Activated naive CD8-positive, alpha-beta T cell treated with anti-CD3 and anti-CD28 coated beads for 36 hours (primary cell): ENCODE measurements at places on chromosomes 1 and 21.

DNA sequence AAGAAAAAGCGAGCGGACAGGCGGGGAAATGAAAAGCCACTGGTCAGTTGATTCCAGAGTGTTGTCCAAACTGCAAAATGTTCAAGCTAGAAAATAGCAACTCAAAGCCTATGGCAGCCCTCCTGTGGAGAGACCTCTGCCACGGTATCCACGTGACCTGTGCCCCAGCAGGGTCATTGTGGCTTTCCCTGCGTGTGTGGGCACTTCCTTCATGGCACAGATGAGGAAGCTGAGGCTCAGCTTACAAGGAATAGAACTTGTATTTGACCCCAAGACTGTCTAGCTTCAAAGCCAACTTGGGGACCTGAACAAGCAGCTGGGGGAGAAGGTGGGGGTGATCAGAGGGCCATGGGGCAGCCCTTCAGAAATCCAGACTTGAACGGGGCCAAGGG is 15.6 kb upstream of the PLEKHG5 start:
- no peak for DNase-seq
- no peak overlapping the region for H3K4me3 ChIP-seq
- H3K4me1 ChIP-seq, result no peaks in the 10 kb centered on the region

- no peak overlapping the region for H3K4me3 ChIP-seq
- H3K27ac ChIP-seq, result no peak overlapping the region
- H3K27me3 ChIP-seq, result no peaks in the 10 kb centered on the region
- no peak for DNase-seq
Measured at GRCh38 chr21:24118738-24119459, 1488.4 kb downstream of the MRPL39 start.

DNA sequence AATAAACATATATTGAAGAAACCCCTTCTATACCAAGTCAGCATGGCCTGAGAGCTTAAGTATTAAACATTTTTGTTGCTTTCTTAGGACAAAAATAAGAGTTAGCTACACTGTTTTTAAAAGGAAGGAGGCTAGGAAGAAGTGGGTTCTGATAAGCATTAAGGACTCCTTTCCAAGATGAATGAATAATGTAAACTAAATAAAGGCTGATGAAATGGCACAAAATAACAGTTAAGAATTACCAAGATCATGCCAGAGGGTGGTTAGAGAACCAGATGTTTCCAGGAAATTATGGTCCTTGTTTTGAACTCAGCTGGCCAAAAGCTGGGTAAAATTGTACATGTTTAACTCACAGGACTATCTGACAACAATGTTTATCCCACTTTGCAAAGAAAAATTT is 114.1 kb upstream of the ETS2 start:
- no peaks in the 10 kb centered on the region for H3K36me3 ChIP-seq
- peaks cover 13% of the 10 kb centered on the region for H3K27me3 ChIP-seq
- no peak overlapping the region for H3K27ac ChIP-seq
- DNase-seq, result no peak
- no peak overlapping the region for H3K4me3 ChIP-seq

DNA sequence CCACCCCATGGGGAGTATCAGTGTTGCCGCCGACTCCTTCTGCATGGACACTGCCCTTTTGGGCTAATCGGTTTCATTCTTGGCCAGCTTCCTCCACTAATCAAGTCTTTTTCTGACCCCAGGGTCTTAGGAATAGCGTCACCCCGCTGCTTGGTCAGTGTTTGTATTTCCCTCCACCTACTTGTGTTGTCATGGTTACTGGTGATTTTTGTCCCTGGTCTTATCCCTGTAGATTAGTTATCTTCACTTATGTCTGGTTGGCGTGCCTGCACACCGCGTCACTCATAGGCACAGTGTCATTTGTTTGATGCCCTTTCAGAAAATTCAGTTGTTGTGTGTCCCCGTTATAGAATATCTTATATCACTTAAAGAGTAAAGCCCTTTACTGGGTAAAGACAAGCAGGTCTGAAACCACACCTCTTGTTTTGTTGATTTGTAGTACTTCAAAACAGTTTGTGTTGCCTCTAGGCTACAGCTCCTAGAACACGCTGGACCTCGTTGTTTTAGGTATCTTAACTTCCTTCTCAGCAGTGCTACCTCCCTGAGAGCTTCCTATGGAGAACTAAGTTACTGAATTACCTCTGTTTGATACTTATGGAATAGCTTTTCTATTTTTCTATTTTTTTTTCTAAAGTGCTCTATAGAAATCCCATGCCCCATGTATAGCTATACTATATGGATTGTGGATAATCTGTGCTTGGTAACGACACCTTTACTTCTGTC is 868 bp downstream of the PPP1R12B start:
- peaks cover 31% of the 10 kb centered on the region for H3K4me1 ChIP-seq
- no peak for DNase-seq
- H3K4me3 ChIP-seq, result peak overlapping the region; percentile 89
- H3K27ac ChIP-seq, result peak overlapping the region; percentile 36

- no peaks in the 10 kb centered on the region for H3K27me3 ChIP-seq
- H3K4me1 ChIP-seq, result no peaks in the 10 kb centered on the region
- no peaks in the 10 kb centered on the region for H3K36me3 ChIP-seq
- DNase-seq, result no peak
- no peak overlapping the region for H3K4me3 ChIP-seq
Measured at GRCh38 chr1:238177960-238178645, 287.4 kb upstream of the ZP4 start.

- peak overlapping the region; percentile 22 for H3K4me3 ChIP-seq
- H3K4me1 ChIP-seq, result peaks cover 20% of the 10 kb centered on the region
- H3K27me3 ChIP-seq, result peaks cover 40% of the 10 kb centered on the region
- no peak overlapping the region for H3K27ac ChIP-seq
- peaks cover 15% of the 10 kb centered on the region for H3K36me3 ChIP-seq
Measured at GRCh38 chr1:6237093-6237492, 1.3 kb upstream of the ICMT start.
